Suppressor macrophage treated with lipopolysaccharide for 1 hour (primary cell): ENCODE measurements at places on chromosomes 4 and X.

DNA sequence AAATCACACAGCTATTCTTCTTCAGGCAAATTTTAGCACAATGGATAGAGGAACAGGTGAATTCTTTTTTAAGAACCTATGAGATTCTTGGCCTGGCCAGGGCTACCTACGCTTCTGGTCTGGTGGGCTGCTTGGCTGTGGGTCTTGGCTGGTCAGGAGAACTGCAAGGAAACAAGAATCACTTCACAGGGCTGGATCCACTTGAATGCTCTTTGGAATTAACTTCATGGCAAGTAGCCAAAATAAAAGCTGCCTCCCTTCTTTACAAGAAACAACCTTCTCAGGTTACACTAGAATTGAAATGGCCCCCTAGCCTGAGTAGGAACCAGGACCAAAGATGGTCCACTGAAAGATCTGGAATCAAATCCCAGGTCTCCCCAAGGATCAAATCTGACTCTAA, 519.1 kb downstream of the IQCM start:
- DNase-seq = no peak

- DNase-seq = no peak
These were observed 1413.6 kb downstream of the PCDH7 start for GRCh38 chr4:32133734-32134133.

DNA sequence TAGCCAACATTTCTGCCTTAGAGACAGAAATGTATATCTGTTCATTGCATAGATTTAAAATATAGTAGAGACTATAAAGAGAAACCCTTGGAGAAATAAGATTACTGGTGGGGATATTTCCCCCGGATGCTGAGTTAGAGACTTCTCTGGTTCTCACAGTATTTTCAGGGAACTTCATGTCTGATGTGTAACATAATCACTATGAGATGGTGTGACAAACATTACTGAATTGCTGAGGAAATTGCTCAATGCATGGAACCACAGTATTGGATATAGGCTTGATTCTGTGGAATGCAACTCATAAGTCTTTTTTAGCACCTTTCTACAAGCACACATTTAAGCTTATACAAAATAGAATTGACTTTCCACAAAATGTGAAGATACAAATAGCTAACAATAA, 152.7 kb downstream of the SOWAHB start:
- no peak for DNase-seq

DNA sequence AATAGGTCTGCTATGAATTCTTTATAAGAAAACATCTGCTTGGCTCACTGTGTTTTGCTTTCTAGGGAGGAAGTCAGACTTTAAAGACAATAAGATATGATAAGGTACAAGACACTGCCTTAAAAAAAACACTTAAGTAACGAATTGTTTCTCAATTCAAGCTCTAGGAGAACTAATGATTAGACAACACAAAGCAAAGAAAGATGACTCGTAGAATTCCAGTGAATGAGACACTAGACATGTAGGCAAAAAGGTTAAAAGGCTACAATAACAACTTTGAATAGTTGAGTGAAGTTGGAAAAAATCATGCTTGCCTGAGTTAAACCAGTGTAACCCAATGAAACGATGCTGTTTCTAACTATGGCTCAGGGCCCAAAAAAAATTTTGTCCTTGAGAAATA, 344.4 kb upstream of the ACTRT1 start:
- no peak for DNase-seq

GRCh38 chrX:150870029-150870428, 28.4 kb downstream of the CD99L2 start:
- no peak for DNase-seq

DNA sequence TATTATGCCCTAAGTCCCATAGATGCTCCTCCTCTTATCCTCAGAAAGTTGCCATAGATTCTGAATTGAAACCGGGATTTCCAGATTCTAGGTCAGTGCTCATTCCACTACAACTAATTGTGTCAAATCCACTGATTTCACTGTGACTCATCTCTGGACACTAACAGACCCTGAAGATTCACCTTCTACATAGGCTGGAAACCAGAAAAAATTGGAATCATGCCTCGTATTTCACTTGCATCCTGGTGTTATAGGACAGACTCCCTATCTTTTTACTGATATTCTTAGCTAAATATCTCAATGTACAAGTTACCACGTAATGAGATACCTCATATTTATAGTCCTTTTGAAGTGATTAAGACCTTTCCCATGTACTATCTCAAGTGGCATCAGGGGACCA, 36.7 kb downstream of the CLNK start:
- no peak for DNase-seq

DNA sequence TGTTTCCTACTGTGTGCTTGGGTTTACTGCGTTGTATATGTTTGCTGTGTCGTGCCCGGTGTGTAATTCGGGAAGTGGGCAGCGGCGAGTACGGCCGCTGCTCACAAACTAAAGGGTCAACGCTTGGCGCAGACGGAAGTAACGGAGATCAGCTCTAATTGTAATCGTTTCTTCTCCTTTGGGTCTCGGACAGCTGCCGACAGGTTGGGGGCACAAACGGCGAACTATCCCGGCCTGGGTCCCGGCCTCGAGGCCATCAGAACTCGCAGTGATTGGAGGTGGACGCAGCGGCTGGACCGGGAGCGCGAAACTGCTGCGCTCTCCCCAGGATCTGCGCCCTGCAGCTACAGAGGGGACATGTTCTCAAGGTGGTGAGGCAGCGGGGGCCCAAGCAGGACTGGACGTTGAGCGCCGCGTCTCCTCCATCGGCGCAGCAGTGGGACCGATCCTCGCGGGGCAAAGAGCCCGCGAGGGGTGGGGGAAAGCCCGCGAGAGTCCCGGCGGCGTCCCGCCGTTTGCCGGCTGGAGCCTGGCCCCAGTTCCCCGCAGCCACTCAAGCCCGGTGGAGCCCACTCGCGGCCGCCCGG, 516 bp upstream of the ZIC3 start:
- no peak for DNase-seq

- no peak for DNase-seq
These were observed 36.0 kb downstream of the NSUN7 start for GRCh38 chr4:40785727-40786126.

- peak; percentile 39 for DNase-seq
These were observed 280.5 kb downstream of the FBXW7 start for GRCh38 chr4:152255437-152255836.

GRCh38 chr4:10457255-10457801, at the start of gene ZNF518B:
ZNF518B (minus strand) TSS chr4:10457426; CDS start chr4:10446328, 11,098 bp downstream.
- DNase-seq = peak; percentile 88

GRCh38 chr4:77434299-77435092, 171.1 kb upstream of the CXCL13 start:
- DNase-seq = no peak
